Small intestine (tissue), 16 donors: ENCODE measurements at places on chromosomes 3 and 15.

- no peak for DNase-seq
These were observed 3.9 kb upstream of the SRGAP3 start for GRCh38 chr3:9253327-9253726.

GRCh38 chr3:56758539-56758981, 43.2 kb downstream of the ARHGEF3 start:
- DNase-seq, result peak; percentile 81

- DNase-seq, result no peak
These were observed 820.8 kb downstream of the TBL1XR1 start for GRCh38 chr3:176376531-176376930.

DNA sequence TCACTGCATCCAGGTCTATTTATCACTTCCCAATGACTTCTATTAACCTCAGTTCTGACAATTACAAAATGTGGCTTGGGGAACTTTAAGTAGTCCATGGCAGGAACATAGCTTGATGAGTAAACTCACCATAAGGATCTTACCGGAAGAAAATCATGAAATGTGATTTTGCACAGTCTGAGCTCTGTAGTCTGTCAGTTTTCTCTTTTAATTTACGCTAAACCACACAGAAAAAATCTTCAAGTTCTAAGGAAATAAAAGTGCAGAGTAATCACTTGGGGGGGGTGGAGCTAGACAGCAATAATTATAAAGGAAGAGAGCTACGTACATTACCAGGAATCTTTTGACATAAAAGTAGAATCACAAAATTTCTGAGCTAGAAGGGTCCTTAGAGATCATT, 9.2 kb downstream of the TBC1D5 start:
- DNase-seq, result no peak

DNA sequence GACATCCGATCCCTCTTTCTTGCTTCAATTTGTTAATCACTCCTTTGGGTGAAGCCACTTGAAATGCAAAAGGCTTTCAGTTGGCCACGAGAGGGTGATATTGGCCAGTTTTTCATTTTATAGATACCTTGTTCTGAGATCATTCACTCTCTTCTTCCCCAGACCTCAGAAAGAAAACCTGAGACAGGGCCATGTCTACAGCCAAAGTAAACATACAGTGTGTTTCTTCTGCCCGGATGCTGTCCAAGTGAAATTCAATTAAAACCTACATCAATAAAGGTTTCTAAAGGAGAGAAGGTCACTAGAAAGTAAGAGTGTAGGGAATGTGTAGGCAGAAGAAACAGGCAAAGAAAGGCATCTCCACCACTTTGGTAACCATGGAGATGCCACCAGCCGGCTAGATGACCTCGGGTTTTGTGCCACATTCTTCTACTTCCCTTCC, 39.5 kb upstream of the FMN1 start:
- peak; percentile 27 for DNase-seq

DNA sequence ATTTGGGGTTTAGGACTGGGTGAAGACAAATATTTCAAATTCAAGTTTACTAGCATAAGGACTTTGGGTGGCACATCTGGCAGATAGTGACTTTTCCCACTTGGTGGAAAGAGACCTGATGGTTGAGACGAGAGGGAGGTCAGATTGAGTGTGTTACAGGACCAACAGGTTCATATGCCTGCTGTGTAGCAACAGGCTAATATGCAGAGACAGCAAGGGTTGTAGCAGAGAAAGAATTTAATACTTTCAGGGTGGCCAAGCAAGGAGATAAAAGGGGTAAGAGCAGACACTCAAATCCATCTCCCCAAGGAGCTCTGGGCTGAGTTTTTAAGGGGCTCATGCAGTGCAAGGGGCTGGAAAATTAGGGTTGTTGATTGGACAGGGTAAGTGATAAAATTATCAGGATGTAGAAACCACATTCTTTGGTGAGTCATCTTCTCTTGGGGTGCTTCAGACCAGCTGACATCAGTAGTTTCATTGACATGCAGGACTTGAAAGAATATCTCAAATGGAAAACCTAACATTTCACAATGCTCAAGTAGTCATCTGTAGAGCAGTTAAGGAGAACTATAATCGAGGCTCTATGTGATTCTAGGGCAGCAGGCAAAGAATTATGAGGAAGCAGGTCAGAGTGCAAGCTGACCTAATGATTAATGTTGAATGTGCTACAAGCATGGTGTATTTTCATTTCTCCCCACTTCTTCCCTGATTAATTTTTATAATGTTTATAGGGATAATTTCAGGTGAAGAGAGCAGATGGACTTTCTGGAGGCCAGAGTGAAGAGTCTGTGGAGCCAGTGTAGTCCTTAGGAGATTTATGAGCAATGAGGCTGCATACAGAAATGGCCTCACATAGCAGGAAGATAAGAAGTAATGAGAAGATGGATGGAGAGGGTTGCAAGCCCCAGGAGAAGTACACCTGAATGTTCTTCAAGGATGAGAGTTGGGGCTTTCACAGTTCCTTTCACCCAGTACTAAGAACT, 13.7 kb downstream of the FOXB1 start:
- DNase-seq, result no peak

DNA sequence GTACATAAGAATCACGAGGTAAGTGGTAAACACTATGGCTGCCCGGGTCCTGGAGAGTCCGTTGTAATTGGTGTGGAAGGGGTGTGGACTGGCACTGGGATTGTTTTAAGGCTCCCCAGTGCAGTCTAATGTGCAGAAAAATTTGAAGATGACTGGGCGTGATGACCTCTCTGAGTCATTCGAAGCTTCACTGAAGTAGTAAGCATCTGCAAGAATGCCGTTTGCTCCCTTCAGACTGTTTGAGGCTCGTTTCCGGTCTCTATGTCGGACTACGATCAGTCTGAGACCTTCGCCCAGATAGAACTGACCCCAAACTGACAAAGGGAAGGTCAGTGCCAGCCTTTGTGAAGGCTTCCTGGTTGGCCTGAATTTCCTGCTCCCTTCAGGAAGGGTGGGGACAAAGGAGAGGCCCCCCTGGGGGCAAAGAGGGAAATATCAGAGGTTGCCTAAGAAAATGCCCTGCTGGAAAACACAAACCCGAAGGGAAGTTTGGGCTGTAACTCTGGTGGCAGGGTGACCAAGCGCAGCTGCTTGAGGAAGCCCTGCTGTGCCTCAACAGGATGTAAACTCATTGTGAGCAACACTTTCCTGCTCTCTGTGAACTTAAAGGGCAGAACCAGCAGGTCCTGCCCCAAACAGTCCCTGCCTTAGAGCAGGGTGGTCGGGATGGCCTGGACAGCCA, 34.6 kb downstream of the BTD start:
- no peak for DNase-seq

DNA sequence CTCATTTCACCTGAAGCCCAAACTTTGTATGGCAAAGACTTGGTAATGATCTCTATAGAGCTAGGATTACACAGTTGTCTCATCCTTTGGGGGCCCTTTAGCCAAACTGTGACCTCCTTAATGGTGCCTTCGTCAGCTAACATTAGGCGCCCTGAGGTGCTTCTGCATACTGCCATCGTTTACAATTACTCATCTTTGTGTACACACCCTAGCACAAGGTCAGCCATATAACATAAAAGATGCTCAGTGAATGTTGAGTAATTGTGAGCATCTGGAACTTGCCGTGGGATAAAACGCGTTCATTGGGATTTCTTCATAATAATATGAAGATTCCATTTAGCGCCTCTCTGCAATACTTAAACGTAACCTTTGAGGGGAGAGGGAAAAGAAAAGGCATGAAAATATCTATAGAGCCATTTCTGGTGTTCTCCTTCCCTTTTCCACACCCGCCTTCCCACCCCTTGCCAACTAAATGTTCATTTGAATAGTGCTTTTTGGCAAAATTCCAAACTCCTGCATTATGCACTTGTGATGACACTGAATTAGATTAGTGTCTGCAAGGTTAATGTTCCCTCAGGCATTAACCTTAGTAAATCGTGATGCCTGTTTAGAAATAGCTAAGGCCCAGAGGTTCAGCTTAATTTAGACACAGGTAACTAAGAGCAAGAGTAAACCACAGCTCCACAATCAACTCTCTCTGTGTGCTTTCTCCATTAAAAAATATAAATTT, 990 bp upstream of the ZNF148 start:
- DNase-seq, result no peak

- no peak for DNase-seq
These were observed 833.0 kb upstream of the CADM2 start for GRCh38 chr3:84125760-84126159.

GRCh38 chr3:152328841-152329240, 60.1 kb downstream of the MBNL1 start:
- DNase-seq, result no peak

- no peak for DNase-seq
These were observed 149.6 kb downstream of the MAGI1 start for GRCh38 chr3:65888980-65889706.

DNA sequence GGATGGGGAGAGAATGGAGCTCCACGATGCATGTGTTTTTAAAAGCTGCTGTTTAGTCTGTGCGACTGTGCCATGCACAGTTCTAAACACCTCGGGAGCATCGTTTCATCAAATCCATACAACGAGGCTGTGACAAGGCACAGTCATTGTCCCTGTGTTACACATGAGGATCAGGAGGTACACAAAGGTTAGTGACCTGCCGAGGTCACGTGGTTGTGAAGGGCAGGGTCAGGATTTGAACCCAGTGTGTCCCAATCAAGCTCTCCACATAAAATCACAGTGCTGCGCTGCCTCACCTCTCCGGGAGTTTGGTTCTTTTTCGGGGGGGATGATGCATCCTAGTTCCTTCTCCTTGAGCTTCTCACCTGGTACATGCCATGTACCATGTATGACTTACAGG, 18.7 kb upstream of the KIF23 start:
- DNase-seq, result no peak

DNA sequence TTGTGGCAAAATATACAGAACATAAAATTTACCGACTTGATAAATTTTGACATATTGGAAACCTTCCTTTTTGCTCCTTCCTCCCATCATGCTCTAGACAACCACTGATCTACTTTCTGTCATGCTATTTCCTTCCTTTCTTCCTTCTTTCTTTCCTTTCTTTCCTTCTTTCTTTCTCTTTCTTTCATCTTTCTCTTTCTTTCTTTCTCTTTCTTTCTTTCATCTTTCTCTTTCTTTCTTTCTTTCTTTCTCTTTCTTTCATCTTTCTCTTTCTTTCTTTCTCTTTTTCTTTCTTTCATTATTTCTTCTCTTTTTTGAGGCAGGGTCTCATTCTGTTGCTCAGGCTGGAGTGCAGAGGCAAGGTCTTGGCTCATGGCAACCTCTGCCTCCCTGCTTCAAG, 8.9 kb upstream of the TMEM45A start:
- DNase-seq, result no peak

GRCh38 chr3:55484801-55485791, 2.0 kb downstream of the WNT5A start:
- peak; percentile 42 for DNase-seq

GRCh38 chr3:122967356-122967755, 60.2 kb downstream of the SEMA5B start:
- no peak for DNase-seq

- no peak for DNase-seq
These were observed 2.0 kb upstream of the CAPN7 start for GRCh38 chr3:15204005-15204404.

DNA sequence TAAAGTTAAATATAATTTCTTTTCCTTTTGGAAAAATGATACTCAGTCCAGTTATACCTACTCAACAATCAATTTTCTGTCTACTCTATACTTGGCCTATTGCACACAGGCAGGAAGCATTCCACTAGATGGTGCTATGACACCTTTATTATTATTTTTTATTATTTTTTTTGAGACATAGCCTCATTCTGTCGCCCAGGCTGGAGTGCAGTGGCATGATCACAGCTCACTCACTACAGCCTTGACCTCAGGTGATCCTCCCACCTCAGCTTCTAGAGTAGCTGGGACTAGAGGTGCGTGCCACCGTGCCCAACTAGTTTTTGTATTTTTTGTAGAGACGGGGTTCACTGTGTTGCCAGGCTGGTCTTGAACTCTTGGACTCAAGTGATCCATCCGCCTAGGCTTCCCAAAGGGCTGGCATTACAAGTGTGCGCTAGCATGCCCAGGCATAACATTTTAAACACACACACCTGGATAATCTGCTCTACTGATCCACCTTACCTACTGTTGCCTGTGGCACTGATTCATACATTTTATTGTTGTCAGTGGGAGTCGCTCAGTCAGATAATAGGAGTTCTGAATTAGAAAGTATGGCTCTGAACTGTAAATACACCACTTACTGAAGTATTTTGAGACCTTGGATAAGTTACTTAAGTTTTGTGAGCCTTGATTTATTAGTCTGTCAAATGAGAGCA, 56.2 kb downstream of the EIF3J start:
- no peak for DNase-seq

DNA sequence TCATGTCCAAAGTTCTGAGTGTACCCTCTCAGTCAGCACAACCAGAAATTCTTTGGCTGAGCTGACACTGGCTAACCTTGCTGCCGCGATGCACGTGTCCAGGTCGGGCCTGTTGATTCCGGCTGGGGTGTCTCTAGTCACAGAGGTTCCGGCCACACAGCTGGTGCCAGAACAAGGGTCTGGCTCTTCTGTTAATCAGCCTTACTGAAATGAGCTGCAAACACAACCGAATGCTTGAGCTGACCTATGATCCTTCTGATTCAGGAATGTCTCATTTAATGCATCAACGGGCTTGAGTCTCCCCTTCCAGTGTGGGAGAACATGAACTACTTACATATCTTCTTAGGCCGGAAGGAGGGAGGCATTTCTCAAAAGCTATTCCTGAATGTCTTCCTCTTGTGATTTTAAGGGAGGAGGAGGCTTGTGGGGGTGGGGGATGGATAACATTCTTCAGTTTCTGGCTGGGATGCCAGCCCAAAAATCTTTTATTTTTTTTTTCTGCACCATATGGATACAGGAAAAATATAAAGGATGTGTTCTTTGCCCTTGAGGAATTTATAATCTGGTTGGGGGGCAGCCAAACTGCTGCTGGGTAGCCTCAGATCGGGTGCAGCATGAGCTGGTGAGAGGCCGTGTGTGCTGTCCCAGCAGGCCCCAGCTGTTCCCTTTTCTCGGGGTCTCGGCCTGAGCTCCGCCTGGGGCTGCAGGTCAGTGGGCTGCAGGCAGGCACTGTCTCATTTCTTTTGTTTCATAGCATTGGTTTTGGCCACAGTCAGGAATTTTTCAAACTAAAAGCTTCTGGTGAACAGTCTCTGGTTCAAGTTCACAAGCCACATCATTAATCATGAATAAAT, 319.1 kb upstream of the TBL1XR1 start:
- no peak for DNase-seq

GRCh38 chr15:48408327-48408726, 77.1 kb downstream of the DUT start:
- no peak for DNase-seq

DNA sequence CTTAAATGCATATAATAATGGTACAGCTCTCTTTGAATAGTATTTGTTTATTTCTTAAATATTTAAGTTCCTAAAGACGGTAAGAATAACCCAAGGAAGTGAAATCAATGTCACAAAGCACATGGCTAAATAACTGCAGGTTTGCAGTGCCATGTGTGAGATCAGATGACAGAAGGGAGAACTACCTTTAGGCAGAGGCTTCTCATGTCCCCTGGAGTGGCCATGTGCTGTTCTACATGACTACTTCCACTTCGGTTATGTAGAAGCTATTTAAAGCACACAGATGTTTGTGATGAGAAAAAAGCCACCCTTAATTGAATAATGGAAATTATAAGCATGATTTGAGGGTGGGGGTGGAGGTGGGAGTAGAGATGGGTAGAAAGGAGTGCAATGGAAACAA, 109.1 kb downstream of the UBE3A start:
- DNase-seq, result no peak

- no peak for DNase-seq
These were observed 120.7 kb upstream of the WNT5A start for GRCh38 chr3:55607844-55608243.

- DNase-seq, result no peak
These were observed 100.6 kb upstream of the IGF1R start for GRCh38 chr15:98547741-98548138.

- no peak for DNase-seq
These were observed 1.3 kb downstream of the TCF12 start for GRCh38 chr15:56919609-56920366.
